RPMI7951 (cell line): ENCODE measurements at places on chromosomes 7 and 10. TPM values are rescaled to one million over a fixed set of nuclear protein-coding genes. Genes with fewer than 3 reads are reported as not detected.
A peak's percentile ranks its signal among the peaks of the same experiment; 100 is the strongest.

GRCh38 chr7:107746006-107746405, 2.1 kb downstream of the CBLL1 start:
- no peak for DNase-seq

DNA sequence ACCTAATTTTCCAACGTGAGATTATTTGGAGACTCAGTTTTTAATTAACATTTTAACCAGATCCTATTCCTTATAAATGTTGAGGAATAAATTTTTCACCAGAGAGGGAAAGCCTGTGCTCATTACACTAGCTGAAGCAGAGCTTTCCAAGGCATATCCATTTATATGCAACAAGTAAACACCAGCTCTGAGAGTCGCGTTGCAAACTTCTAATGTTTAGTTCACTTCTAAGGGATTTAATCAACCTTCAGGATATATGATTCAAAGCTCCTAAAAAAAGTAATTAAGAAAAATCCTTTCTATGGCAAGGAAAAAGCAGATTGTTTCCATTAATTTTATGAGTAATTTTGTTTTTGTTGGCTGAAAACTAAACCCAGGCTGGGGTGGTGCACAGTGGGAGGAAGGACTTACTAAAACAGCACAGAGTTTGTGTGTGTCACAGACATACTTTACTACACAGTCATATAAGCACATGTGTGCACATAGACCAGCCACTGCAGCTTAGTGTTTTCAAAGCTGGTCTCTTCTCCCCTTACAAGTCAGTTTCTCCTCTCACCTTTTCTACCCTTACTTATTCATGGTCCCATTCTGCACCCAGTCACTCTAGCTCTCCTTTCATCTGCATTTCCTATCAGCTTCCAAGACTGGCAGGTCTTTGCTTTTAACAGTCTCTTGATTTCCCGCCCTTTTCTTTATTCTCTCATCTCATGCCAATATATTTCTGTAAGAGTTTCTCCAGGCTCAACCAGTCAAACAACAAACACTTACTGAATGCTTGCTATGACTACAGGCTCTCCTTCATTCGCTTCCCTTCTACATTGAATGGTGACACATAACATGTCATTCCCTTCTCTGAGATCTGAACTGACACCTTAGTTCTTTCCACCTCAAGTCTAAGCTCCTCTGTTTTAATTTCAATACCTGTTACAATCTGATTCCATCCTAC, 81.1 kb upstream of the FZD1 start:
- peak; percentile 91 for DNase-seq

GRCh38 chr7:139566075-139566474, 42.6 kb downstream of the CLEC2L start:
- DNase-seq, result no peak

DNA sequence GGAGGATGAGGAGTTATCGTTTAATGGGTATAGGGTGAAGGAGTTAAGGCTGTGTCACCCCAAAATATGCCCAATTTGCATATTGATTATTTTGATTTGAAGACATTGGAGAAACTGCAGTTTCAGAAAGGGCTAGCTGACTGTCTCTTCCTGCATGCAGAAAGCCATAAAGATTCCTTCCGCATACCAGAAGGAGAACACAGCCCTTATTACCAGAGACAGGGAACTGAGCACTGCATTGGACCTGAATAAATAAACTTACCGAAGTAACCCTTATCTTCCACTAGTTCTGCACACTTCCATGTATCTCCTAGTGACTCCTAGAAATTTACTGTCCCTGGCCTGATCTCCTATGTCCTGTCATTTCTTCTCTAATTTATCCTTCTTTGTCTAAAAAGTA, 821.9 kb upstream of the AUTS2 start:
- no peak for DNase-seq

- DNase-seq, result no peak
These were observed 343 bp upstream of the C10orf71 start for GRCh38 chr10:49298671-49298982.

DNA sequence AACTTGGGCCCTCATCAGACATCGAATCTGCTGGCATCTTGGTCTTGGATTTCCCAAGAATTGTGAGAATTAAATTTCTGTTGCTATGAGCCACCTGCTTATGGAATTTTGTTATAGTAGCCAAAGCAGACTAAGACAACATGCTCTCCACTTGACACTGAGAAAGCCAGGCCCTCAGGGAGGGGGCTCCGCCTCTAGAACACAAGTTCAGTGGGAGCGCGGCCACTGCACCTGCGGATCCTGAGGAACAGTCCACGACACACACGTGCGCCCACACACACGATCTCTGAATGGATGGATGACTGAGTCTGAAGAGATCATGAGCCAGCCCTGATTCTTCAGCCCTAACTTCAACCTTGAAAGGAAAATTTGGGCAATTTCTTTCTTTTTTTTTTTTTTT, 73.7 kb downstream of the CTBP2 start:
- no peak for DNase-seq

DNA sequence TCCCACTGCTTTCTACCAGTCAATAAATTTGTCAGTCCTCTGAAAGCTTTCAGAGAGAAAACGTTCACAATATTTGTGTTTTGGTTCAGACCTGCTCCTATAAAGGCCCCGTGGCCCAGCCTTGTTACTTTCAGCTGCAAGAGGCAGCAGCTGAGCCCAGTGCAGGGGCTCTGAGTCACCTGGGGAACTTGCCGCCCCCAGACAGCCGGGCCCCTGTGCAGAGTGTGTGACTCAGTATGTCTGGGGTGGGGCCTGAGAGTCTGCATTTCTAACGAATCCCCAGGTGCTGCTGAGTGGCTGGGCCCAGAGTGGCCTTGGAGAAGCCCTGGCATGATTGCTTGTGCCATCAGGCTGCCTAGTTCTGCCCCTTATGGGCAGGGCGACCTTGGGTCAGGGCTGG, 303.5 kb downstream of the PAXIP1 start:
- DNase-seq, result peak; percentile 60

GRCh38 chr7:87342231-87342630, 3.2 kb upstream of the CROT start:
- DNase-seq, result no peak

GRCh38 chr7:157718303-157719007, 381.7 kb downstream of the DNAJB6 start:
- DNase-seq, result no peak

DNA sequence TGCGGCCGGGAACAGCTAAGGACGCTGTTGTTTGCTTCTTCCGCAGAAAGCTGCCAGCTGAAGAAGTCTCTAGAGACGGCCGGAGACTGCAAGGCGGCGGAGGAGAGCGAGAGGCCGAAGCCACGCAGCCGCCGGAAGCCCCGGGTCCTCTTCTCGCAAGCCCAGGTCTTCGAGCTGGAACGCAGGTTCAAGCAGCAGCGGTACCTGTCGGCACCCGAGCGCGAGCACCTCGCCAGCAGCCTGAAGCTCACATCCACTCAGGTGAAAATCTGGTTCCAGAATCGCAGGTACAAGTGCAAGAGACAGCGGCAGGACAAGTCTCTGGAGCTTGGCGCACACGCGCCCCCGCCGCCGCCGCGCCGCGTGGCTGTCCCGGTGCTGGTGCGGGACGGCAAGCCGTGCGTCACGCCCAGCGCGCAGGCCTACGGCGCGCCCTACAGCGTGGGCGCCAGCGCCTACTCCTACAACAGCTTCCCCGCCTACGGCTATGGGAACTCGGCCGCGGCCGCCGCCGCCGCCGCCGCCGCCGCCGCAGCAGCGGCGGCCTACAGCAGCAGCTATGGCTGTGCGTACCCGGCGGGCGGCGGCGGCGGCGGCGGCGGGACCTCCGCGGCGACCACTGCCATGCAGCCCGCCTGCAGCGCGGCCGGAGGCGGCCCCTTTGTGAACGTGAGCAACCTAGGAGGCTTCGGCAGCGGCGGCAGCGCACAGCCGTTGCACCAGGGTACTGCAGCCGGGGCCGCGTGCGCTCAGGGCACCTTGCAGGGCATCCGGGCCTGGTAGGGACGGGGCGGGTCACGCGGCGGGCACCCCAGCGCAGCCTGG, 2.4 kb downstream of the NKX2-3 start:
- peak; percentile 44 for DNase-seq

DNA sequence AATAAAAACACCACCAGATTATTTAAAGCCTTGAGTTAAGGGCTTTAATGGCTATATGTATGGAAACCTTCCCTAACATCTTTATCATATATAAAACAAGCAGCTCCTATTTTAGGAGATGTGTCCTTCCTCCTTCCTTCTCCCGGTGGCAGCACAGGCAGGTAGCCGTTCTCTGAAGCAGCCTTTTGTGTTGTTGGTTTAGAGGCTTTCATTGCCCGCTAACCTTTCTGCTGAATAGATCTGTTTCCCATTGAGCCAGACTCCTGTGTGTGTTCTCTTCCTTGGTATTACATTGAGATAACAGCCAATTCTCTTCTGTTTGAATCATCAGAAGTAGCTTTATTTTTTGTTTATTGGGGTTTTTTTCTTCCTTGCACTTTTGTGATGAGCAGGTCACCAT, 131.3 kb downstream of the CACNB2 start:
- DNase-seq, result no peak

DNA sequence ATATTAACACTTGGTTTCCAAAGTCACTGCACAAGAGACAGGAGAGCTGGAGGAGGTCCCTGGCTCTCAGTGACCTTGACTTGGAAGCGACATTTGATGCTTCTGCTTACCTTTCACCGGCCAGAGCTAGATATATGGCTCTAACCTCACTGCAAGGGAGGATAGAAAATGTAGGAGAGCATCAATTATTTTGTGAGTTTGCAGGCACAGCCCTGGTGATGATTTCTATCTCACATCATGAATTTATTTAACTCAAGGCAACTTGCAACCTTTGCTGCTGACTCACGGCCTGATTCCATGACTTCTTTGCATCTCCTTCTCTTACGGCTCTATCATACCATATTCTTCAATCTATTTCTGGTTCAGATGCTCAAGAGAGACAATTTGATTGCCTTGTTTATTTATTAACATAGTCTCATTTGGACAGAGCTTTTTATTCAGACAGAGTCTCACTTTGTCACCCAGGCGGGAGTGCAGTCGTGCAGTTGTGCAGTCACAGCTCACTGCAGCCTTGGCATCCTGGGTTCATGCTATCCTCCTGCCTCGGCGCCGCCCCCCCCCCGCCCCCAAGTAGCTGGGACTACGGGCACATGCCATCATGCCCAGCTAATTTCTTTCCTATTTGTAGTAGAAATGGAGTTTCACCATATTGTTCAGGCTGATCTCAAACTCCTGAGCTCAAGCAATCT, 196.0 kb downstream of the REEP3 start:
- DNase-seq, result no peak

DNA sequence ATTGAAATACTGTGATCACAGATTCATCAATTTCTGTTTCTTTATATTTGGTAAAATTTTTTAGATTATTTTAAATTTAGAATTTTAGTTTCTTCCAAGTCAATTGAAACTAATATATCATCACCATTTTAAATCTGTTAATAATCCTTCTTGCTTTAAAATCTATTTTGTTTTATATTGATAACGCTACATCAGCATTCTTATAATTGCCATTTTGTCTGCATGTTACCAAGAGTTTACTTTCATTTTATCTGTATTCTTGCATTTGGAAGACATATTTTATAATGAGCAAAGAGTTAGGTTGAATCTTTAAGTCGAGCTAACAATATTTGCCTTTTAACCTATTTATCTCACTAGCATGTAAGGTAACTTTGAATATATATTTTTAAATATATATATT, 890.6 kb downstream of the DNAJB9 start:
- no peak for DNase-seq

DNA sequence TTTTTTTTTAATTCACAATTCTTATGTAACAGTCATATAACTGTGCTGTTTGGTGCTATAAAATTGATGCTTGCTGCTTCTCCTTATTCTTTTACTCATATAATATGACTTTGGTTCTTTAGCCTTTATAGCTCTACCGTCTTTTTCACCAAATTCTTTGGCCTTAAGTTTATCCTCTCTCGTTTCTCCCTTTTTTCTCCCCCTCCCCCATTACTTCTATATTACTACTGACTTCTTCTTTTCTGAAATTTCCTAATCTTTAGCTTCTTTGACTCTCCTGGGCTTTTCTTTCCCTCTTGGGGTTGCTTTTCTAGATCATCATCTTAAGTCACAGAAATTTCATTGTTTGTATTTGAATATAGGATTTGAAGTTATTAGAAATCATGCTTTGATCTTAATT, 3.8 kb downstream of the BCCIP start:
- DNase-seq, result no peak

GRCh38 chr10:58300676-58301075, 31.7 kb downstream of the CISD1 start:
- DNase-seq, result no peak

DNA sequence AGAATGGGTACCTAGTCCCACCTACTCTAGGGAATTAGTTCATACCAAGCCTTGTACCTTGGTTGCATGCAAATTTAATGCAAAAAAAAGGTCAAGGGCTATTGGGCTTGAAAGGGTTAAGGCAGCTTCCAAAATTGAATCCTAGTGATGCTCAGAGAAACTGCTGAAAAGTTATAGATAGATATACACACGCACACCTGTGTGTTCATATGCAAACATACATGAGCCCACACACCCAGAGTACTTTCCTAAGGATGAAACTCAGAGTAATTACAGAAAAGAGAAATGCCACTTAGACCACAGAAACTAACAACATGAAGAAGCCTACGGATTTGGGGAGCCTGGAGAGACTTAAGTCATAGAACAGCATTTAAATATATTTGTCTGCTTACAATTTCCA, 1.5 kb downstream of the SLC25A13 start:
- no peak for DNase-seq

GRCh38 chr7:136588216-136588615, 280.2 kb upstream of the CHRM2 start:
- no peak for DNase-seq

DNA sequence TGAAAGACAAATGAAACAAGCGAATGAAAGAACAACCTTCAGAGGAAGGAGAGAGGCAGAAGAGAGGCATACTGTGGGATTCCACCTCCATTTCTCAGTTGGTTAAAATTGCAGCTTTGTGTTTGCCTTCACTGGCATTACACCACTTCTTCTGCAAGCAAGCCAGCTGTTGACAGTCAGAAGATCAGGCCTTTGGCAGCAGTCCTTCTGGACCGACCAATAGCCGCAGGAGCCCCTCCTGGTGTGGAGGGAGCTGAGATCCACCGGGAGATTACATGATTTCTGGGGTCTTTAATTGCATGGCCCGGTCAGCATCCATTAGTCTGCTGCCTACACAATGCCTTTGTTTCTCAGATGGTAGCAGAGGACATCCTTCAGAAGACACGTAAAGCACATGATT, 206.7 kb downstream of the ADAM12 start:
- DNase-seq, result no peak

- no peak for DNase-seq
These were observed 24.9 kb upstream of the TNRC18 start for GRCh38 chr7:5448378-5449037.

The STYXL1 gene
- 59.4 and 81.9 TPM in 2 replicates for total RNA-seq

The TRIM74 gene
- not detected in 2 replicates for total RNA-seq

The CAMK2B gene
- total RNA-seq, result 10.9 and 19.6 TPM in 2 replicates

The ZNF488 gene
- total RNA-seq, result 0.10 and 0.12 TPM in 2 replicates

The ENTPD1 gene
- total RNA-seq, result 0.20 TPM in 1 of 2 replicates, not detected in the other

The WDR86 gene
- total RNA-seq, result not detected in 2 replicates

The BMPER gene
- 3.0 and 7.2 TPM in 2 replicates for total RNA-seq

The MSS51 gene
- total RNA-seq, result 0.24 and 0.39 TPM in 2 replicates

The PRPS1L1 gene
- not detected in 2 replicates for total RNA-seq
